ENCODE measurements at places on chromosomes 11 and 22.

- no peak for DNase-seq
Measured at GRCh38 chr22:47027766-47028165, 265.3 kb downstream of the TBC1D22A start.

DNA sequence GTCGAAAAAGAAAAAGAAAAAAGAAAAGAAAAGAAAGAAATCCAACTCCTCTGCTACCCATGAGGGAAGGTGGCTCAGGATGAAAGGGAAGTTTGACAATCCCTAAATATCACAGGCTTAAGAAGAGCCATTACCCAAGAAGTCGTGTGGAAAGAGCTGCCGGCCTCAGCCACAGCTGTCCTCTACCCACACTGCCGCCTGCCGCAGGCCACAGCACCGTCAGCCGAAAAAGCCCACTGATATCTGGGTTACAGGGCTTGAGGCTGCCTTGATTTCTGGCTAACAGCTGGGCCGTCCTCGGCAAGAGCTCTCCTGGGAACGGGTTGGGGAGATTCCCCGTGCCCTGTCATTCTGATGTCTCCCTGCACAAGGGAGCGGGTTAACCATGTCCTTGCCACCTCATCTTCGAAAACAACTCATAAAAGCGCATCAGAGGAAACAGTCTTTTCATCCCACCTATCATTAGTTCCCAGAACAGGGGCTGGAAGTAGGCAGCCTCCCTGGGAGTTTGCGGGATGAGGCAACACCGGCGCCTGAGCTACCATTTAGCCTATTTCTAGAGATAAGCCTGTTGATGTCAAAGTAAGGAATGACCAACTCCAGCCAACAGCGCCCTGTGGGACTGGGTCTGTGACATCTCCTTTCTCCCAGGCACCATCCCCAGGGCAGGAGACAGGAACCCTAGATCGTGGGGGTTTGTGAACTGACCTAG, 21.8 kb upstream of the SNX32 start:
- no peak for DNase-seq

- DNase-seq, result no peak
Measured at GRCh38 chr11:21534288-21534687, 658.6 kb upstream of the ANO5 start.

- DNase-seq, result no peak
Measured at GRCh38 chr11:120086651-120087050, 51.3 kb downstream of the TRIM29 start.

GRCh38 chr22:26197425-26197824, 28.2 kb downstream of the SEZ6L start:
- DNase-seq, result no peak

DNA sequence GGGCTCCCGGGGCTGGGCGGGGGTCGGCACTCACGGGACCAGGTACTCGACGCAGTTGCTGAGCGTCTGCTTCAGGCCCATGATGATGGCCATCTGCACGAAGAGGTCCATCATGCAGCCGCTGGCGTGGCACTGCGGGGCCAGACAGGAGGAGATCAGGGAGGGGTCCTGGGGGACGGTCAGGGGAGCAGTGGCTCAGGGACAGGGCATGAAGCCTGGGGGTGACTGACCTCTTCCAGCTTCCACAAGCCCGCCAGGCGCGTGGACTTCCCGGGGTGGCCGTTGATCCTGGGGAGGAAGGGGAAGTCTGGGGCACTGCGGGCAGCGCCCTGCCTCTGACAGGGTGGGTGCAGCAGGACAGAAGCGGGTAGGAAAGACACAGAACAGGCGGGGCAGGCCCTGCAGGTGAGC, 6.1 kb upstream of the SIGIRR start:
- no peak for DNase-seq

DNA sequence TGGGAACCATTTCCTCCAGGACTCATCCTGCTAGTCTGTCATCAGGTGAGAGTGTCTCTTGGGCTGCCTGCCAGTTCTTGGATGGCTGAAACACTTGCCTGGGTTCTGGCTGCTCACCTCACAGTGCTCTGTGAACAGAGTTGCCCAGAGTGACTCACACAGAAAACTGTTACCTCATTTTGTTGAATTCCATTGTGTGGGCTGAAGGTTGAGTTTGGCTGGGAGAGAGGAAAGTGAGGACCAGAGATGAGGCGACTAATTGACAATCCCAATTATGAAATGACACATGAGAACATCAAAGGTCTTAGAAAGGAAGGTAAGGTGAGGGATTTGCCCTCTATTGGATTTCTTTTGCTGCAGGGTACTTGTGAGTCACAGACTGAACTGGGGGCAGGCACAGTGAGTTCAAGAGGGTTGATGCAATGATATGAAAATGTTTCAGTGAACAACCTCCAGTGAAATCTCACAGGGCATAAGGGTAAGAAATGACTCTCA, 20.2 kb upstream of the CALCB start:
- no peak for DNase-seq

- no peak for DNase-seq
Measured at GRCh38 chr22:30044881-30045493, 35.3 kb upstream of the HORMAD2 start.

- no peak for DNase-seq
Measured at GRCh38 chr11:80083531-80083951, 642.7 kb upstream of the TENM4 start.

- DNase-seq, result no peak
Measured at GRCh38 chr22:19942157-19943081, 801 bp upstream of the TXNRD2 start.

GRCh38 chr11:110347660-110348059, 51.2 kb upstream of the RDX start:
- DNase-seq, result no peak

- DNase-seq, result no peak
Measured at GRCh38 chr11:58837707-58838388, 6.7 kb downstream of the GLYATL2 start.

- no peak for DNase-seq
Measured at GRCh38 chr11:123474994-123475393, 44.9 kb downstream of the GRAMD1B start.

DNA sequence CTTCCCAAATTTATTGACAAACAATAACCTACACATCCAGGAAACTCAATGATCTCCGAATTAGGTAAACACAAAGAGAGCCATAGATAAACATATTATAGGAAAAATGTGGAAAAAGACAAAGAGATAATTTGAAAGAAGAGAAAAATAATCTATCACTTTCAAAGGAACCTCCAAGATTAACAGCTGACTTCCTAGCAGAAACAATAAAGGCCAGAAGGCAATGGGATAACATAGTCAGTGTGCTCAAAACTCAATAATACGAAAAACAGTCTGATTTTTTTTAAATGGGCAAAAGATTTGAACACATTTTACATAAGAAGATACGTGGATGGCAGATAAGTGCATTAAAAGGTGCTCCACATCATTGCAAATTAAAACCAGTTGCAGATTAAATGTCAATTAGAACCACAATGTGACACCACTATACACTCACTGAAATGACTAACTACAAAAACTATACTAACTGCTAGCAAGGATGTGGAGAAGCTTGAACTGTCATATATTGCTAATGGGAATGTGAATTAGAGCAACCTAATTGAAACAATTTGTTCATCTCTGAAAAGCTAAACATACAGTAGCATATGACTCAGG, 300.4 kb downstream of the TMEM135 start:
- no peak for DNase-seq
